ENCODE measurements at places on chromosomes 7 and 10.
A peak's percentile ranks its signal among the peaks of the same experiment; 100 is the strongest.

DNA sequence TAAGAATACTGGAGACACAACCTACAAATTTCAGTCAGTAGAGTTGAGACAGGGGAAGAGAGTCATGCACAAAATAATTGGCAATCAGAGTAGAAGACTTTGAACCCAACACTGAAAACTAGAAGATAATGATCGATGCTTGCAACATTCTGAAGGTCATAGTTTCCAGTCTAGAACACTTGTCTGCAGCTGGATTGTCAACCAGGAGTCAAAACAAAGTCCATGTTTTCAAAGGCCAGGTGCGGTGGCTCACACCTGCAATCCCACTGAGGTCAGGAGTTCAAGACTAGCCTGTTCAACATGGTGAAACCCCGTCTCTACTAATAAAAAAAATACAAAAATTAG, 26.8 kb upstream of the SMURF1 start:
- DNase-seq, result no peak

GRCh38 chr7:146249272-146249671, 132.7 kb downstream of the CNTNAP2 start:
- DNase-seq, result no peak

DNA sequence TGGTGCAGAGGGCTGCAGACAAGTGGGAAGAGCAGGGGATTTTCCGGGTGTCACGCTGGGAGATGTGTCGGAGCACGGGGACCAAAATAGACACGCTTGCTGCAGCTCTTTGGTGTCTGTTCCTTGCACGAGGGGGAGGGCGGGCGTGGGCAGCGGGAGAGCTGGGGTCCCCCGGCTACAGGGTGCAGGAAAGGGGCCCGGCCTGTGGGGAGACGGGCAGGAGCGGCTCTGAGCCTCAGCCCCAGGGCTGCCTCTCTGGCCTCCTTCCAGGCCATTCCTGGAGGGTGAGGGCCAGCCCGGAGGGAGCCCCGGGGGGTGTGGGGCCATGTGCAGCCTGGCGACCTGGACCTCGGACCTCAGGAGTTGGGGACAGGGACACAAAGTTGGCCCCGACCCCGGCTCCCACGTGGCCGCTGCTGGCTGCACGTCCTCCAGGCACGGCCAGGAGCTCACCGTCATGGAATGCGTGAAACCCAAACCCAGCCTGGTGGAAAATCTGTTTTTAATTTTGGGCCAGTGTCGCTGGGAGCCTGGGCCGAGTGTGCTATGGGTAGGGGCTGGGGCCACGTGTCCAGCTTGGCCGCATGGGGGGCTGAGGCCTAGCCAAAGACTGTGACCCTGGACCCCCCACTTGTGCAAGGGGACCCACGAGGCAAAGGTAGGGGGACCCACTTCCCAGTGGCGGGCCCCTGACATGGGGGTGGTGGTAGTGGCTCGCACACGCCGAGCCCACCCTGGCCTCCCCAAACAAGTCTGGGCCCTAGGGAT, 6.6 kb downstream of the TTYH3 start:
- DNase-seq, result peak; percentile 81

DNA sequence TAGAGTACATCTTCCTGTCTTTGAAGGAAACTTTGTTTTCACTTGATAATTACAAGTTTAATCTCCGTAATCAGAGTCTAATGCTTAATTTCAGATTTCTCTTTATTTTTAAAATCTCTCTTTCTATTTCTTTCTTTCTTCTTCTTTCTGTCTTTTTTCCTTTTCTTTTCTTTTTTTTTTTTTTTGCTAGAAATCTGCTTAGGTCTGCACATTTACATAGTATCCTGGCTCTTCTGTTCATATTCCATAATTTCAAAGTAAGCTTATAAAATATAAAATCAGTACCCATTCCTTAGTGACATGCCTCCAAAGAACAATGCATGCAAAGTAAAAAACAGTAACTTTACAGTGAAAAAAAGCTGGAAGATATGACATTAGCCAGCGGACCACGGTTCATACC, 601.7 kb upstream of the VSTM2A start:
- no peak for DNase-seq

DNA sequence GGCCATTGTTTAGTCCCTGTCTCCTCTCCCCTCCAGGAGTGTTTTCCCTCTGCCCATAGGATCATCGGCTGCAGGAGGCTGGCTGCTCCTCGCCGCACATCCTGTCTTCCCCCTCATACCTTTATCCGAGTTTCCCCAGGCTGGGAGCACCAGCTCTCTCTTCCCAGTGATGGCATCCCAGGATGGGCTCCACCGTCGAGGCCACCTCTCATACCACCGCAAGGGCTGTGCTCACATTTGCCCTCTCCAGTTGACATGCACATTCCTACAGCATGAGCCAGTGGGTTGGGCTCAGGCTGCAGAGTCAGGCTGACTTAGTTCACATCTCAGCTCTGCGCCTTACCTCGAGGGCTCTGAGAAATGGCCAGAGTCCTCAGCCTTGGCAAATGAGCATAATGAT, 12.1 kb downstream of the HKDC1 start:
- DNase-seq, result no peak

DNA sequence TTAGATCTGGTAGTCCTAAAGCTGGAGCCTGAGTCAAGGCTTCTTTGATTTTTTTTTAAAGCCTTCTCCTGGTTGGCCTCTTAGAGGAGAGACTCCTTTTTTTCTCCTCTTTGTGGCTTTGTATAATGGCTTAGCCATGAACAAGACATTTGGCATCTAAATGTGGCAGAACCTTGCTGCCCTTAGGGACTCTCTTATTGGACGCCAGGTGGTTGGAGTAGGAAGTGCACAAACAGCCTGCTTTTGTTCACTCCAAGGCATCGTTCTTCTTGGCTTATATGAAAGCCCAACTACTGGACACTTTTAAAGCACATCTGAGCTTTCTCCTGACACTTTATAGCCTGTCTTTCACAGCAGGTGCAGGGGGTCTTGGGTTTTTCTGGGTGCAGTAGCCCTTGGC, 25.0 kb downstream of the ZPBP start:
- DNase-seq, result no peak

DNA sequence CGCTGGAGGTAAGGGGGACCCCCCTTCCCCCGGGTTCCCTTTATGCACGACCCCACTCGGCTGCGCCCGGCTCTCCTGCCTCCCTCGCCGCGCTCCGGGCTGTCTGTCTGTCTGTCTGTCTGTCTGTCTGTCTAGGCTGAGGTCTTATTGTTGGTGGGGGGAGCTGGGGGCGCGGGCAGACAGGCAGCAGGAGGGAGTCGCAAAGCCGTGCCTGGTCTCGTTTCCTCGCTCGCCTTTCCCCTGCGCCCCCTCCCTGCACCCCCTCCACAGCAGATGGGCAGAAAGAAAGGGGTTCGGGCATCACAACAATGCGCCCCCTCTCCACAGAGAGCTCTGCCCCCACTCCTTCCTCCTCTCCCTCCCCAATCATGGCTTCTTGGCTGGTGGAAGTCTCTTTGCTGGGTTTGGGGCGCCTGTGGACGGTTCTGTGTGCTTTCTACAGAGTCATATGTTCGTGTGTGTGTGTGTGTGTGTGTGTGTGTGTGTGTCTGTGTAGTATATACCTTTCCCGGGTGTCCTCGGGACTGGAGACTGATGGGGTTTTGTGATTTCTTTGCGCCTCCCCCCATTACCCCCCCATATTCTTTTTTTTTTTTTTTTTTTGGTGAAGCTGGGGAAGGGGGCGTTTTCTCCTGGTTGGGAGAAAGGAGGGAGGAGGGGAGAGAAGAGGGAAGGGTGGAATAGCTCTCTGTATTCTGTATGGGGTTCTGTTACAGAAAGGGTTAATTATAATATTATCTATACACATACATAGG, 1.9 kb downstream of the AUTS2 start:
- peak; percentile 76 for DNase-seq

- DNase-seq, result no peak
These were observed 114.3 kb upstream of the NOBOX start for GRCh38 chr7:144517749-144518148.

DNA sequence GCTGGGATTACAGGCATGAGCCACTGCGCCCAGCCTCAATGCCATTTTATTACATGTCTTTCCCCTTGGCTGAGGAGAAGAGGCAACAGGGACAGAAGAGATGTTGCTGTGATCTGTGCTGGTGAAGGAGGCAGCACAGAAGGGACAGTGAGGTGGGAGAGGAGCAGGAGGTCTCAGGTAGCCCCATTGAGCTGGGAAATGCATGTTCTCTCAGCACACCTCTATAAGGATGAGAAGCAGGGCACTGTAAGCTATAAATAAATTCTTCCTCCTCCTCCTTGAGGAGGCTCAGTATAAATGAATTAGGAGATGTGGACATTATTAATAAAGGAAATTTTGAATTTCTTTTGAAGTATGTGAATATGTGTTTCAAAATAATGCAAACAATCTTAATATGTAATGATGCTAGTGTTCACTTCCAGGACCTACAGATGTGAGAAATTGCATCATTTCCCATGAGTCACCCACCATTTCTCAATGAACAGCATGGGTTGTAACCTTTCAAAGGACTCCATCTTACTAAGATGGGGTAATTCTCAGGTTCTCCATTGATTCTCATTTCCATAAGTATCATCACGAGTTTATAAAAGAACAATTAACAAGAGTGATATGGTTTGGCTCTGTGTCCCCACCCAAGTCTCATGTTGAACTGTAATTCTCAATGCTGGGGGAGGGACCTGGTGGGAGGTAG, 88.9 kb upstream of the ODAD2 start:
- DNase-seq, result no peak

- DNase-seq, result no peak
These were observed 261.7 kb downstream of the GPAM start for GRCh38 chr10:111921821-111922220.

DNA sequence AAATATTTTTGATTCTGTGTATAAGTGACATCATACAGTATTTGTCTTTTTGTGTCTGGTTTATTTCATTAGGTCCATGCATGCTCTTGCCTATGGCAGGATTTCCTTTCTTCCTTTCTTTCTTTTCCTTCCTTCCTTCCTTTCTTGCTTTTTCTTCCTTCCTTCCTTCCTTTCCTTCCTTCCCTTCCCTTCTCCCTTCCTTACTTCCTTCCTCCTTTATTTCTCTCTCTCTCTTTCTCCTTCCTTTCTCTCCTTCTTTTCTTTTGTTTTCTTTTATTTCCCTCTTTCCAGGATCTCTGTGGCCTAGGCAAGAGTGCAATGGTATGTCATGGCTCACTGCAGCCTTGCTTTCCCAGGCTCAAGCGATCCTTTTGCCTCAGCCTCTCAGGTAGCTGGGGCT, 31.4 kb upstream of the CALU start:
- DNase-seq, result no peak

- peak; percentile 25 for DNase-seq
These were observed 123.3 kb downstream of the WDFY4 start for GRCh38 chr10:48807791-48808470.

DNA sequence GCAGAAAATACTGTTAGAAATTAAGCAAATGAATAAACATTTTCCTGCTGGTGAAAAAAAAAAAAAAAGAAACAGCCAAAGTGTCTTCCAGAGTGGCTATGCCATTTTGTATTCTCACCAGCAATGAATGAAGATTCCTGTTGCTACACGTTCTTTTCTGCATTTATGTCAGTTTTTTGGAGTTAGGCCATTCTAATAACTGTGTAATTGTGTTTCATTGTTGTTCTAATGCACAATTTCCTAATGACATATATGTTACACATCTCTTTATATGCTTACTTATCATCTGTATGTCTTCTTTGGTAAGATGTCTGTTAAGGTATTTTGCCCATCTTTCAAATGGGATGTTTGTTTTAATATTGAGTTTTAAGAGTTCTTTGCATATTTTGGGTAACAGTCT, 213.7 kb downstream of the ITGB1 start:
- no peak for DNase-seq

DNA sequence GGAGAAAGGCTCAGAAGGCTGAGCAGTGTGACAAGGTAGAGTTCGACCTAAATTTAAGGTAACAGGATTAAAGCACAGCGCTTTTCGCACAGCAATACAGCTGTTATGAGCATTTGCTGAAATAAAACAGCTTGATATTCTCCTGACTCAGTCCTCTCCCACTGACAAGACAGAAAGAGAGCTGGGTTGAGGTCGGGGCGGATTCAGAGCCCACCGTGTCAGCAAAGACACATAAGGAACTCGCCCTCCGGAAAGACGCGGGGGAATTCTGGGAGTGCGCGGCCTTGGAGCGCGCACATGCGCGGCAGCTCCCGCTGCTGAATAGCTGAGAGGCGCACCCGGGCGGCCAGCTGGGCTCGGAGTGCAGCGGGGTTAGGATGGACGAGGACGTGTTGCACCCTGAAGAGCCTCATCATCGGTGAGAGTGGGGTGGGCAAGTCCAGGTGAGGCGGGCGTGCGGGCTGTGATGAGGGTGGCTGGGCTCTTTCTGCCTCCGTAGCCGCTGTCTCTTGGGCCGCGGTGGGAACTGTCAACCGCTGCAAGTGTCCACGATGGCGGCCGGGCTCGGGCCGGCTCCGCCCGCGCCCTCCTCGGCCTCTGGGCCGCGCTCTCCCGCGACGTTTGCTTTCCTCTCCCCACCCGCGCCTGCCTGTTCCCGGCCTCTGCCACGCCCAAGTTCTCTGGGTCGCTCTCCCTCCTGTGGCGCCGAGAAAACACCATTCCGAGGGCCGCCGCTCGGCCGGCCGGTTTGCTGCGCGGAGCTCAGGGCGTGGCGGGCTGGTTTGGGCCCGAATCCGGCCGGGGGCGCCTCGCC, 120.6 kb downstream of the LYZL1 start:
- peak; percentile 90 for DNase-seq

GRCh38 chr10:22002591-22003176, 846 bp downstream of the DNAJC1 start:
- DNase-seq, result peak; percentile 76

DNA sequence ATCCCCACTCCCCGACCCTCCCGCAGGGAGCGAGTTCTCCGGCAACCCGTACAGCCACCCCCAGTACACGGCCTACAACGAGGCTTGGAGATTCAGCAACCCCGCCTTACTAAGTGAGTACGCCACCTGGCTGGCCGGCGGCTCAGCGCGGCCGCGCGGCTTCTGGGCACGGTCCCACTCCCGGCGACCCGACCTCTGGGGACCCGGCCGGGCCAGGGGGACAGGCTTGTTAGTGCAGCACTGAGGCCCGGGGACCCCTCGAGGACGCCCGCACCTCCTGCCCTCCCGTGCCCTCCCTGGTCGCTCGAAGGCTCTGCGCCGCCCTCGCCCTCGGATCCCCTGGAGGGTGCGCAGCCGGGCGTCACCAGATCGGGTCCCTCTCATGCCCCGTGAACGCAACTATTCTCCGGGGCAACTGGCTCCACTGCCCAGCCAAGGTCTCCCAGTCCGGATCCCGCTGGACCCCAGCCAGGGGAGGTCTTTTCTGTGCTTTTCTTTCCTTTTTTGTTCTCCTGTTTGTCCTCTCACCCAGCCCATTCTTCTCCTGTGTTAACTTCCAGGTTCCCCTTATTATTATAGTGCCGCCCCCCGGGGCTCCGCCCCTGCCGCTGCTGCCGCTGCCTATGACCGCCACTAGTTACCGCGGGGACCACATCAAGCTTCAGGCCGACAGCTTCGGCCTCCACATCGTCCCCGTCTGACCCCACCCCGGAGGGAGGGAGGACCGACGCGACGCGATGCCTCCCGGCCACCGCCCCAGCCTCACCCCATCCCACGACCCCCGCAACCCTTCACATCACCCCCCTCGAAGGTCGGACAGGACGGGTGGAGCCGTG, 81.8 kb downstream of the PAX2 start:
- peak; percentile 78 for DNase-seq

GRCh38 chr7:126447984-126448383, 804.8 kb downstream of the GRM8 start:
- no peak for DNase-seq

Data from eye (tissue), 1 donor.